Cardiac muscle cell (in vitro differentiated cells and primary cell): ENCODE measurements at places on chromosomes 2 and 18. TPM values are rescaled to one million over a fixed set of nuclear protein-coding genes. Genes with fewer than 3 reads are reported as not detected.
A peak's percentile ranks its signal among the peaks of the same experiment; 100 is the strongest.

DNA sequence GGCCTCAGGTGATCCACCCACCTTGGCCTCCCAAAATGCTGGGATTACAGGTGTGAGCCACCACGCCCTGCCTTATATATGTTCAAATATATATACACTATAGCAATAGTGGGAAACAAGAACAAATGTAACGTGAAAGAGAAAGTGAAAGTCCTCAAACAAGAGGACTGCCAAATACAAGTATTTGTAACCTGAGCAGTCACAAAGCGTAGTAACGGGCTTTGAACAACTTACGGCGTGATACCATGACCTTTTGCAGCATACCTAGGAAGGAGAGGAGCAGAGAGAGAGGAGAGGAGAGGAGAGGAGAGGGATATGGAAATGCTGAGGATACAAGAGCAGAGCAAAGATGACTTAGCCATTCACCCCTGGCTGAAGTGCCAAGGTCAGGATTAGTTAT lies 113.8 kb upstream of the RGPD4 start:
- no peak for DNase-seq

DNA sequence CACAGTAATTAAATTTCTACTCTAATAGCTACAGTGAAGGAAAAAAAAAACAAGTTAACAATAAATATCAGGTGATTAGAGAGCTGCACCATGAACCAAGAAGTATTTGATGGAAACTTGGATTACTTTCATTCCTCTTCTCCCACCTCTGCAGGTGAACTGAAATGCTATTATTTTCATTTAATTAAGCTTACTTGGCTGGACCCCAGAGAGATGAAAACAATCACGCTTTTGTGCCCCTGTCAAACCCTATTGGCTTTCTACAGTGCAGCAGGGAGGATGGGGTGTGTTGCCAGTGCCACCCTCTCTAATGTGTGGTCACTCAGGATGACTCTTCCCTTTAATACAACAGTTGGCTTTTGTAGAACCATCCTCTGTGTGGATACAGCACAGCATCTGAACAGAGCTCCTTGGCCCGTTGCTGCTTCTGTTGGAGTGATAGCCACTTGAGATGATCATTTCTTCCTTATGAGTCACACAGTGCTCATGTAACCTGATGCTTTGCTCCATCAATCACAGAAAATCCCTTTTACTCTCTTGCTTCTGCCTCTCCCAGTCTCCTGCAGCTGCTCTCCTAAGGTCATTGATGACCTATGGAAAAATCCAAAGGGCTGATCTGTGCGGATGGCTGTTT lies 5.5 kb upstream of the ARL4C start:
- no peak for DNase-seq

DNA sequence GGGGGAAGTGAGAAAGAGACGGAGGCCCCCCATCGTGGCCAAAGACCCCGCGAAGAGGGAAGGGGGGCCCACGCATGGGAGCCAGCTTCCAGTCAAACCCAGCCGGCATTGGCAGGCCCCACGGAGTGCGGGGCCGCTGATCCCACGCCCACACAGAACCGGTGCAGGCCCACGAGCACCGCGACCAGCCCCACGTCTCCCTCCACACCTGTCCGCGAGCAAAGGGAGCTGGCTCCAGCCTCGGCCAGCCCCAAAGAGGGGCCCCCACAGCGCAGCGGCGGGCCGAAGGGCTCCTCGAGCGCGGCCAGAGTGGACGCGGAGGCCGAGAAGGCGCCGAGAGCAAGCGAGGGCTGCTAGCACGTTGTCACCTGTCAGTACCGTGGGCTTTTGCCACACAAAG lies 125.0 kb upstream of the TWIST2 start:
- DNase-seq = no peak

GRCh38 chr2:225841314-225841713 lies 441.8 kb downstream of the NYAP2 start:
- DNase-seq = peak; percentile 1

DNA sequence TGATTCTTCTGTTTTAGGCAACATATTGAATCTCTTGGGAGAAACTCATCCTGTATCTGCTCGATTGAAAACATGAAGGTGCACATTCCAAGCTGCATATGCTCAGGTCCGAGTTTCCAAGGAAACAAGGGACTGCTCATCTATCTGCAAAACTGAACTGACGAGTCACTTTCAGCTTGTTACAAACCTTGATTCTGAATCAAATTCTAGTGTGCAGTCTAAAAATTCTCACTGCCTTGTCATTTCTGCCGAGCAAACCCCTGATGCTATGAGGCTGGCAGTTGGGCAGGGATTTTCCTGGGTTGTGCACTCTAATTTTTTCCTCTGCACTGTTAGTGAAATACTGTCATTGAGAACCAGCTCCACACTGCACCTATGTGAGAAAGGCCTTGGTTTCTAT lies 101.3 kb upstream of the ETAA1 start:
- DNase-seq = no peak

DNA sequence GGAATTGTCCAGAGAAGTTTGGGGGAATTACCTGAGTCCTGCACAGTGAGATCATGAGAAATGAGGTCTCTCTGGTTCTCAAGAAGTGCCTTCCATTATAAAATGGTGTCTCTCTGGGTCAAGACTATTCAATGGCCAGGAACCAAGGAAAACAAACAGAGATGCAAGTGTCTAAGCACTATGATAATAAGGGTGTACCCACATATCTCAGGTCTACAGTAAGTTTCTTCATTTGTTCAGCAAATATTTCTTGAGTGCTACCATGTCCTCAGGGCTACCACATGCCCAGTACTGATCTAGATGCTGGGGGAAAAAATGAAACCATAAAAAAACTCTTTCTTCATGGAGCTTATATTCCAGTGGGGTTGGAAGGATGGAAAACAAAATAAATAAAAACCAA lies 170.0 kb downstream of the ACKR3 start:
- no peak for DNase-seq

GRCh38 chr18:63141778-63142176 lies 177.8 kb downstream of the BCL2 start:
- DNase-seq = no peak

DNA sequence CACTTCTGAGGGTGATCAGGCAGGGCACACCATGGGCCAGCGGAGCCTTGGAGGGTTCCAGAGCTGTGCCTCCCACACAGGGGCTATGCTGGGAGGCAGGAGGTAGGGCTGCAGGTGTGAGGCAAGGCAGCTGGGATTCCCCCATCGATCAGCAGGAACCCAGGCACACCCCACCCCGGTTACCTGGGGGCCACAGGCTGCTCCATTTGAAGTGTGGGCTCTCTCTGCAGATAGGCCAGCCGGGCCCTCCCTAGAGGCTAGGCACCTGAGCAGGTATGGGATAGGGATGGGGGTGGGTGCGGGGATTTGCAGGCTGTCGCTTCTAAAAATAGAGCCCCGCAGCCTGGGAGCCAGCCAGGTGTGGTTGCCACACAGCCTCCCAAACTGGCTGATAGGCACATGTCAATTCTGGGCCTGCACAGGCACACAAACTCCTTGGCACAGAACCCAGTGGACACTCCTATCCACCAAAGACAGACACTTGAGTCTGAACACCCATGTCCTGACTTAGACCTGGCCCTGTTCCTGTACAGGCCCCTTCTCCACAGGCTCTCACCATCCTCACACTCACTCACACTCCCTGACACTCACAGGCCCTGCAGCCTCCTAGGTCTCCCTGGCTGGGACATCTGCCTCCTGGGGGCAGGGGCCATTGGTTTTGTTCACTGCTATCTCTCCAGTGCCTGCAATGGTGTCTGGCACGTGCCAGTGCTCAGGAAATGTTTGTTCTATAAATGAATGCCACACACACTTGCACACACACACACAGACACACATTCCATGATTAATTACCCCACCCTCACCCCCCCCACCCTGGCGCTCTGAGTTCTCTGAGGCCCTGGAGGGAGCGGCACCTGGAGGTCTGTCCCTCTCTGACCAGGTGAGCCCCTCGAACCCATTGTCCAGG lies 73.4 kb downstream of the ZFP36L2 start:
- no peak for DNase-seq

GRCh38 chr2:79638954-79639353 lies 126.1 kb downstream of the CTNNA2 start:
- no peak for DNase-seq

GRCh38 chr18:63271881-63272299 lies 47.7 kb downstream of the BCL2 start:
- DNase-seq = peak; percentile 23

DNA sequence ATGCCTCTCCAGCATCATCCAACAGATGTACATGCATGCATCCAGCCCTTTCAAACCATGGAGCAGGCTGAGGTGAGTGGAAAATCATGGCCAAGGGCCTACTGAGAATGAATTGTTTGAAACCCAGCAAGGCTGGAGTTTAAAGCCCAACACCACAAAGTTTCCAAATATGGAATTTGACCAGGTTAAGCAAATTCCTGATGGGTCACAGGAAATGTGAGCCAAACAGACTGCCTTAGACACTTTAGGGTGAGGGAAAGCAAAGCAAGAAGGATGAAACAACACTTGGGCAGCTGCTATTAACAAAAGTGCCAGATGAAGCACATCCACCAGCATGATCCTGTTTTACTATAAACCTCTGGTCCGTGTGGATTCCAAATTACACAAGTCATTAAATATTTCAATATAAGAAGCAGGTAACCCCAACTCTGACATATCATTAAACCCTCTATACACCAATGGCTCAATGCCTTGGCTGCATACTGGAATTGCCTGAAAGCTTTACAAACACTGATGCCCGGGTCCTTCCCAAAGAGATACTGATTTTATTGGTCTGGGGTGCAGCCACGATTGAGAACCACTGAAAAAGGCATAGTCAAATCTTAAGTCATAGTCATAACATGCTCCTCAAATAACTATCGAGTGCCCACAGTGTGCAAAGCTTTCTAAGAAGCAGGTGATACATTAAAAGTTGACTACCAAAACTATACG lies 9.1 kb downstream of the KLF7 start:
- no peak for DNase-seq

DNA sequence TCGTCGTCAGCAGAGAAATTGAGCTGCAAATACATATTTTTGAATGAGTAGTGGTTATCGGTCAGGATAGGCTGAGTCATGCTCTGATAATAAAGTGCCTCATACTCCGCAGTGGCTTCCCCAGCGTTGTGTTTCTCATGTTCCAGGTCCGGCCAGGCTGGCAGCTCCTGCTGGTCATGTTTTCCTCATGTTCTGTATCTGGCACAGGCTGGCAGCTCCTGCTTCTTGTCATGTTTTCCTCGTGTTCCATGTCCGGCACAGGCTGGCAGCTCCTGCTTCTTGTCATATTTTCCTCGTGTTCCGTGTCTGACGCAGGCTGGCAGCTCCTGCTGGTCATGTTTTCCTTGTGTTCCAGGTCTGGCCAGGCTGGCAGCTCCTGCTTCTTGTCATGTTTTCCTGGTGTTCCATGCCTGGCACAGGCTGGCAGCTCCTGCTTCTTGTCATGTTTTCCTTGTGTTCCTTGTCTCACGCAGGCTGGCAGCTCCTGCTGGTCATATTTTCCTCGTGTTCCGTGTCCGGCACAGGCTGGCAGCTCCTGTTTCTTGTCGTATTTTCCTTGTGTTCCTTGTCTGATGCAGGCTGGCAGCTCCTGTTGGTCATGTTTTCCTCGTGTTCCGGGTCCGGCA lies 148.9 kb downstream of the ATP9B start:
- no peak for DNase-seq

- DNase-seq = no peak
Measured at GRCh38 chr18:38481576-38481975, 916.0 kb upstream of the CELF4 start.

DNA sequence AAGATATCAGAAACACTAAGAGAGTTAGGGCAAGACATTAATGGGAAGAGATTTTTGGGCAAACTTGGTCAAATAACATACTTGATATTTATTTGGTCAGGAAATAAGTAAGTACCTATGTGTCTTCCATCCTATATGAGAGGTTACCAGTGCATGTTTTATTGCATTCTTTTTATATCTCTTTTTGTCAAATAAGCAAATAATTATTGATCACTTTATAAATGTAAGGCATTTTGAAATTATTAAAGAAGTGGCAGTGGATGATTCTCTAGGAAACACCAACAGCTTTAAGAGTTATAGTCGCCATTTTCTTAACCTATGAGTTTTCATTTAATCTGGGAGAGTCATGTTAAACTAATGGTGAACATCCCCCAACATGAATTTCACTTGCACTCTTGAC lies 453.3 kb downstream of the MEIS1 start:
- no peak for DNase-seq

DNA sequence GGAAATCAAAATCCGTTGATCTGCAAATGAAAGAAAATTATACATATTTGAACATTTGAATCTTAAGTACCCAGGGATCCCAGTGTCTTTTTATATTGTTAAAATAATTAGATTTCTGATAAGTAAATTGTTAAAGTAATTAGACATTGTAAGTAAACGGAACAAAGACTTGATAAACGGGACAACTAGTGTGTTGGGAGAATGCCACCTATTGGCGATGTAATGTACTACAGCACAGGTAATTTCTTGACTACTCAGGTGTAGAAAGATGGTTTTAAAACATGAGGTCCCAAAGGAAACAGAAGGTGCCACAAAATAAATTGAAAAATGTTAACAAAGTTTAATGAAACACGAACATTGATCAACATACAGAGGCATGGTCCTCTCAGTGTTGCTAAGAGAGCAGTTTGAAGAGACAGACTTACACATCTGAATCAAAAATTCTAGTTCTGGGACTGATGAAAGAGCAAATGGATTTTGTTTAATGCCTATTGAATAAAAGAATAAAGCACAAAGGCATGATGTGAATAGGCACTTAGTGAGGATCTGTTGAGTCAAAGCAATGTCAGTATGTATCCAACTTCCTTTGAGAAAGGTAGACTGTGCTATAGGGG lies 103.4 kb upstream of the RASGRP3 start:
- peak; percentile 47 for DNase-seq

- DNase-seq = no peak
Measured at GRCh38 chr2:64273524-64274398, 129.5 kb upstream of the PELI1 start.

DNA sequence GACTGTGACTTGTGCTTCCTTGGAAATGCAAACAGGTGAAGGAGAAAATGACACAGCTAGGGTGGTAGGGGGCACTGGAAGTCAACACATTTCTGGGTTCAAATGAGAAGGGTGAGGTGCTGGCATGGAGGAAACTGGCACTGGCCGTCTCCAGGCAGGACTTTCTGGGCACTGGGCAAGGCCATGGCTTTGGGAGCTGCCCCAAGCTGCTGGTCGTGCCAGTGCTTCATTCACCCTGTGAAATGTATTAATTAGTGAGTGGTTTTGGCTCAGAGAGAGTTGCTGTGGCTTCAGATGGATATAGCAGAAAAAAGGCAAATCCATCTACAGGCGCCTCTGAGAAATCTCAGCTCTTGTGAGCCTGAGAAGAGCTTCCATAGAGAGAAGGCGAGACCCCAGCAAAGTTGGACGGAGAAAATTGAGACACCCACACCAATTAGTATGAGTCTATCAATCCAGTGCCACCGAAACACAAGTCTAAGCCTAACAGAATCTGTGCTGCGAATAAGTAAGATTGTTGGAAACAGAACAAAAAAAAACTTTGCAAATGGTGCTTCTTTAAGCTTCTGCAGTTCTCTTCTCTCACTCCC lies 202.1 kb upstream of the TNP1 start:
- DNase-seq = no peak

- DNase-seq = no peak
Measured at GRCh38 chr2:38159597-38159996, 83.6 kb upstream of the CYP1B1 start.

Gene COL6A3
- total RNA-seq = 4.1 and 4.7 TPM in 2 replicates

Gene AKAIN1
- total RNA-seq = not detected in 2 replicates

Gene PRKAG3
- total RNA-seq = not detected in 2 replicates

Gene LAMA3
- total RNA-seq = 0.18 and 0.39 TPM in 2 replicates

Gene GCG
- not detected in 2 replicates for total RNA-seq

Gene CD8B2
- not detected in 2 replicates for total RNA-seq

Gene CENPA
- total RNA-seq = 1.9 and 18.6 TPM in 2 replicates
